Activated CD4-positive, alpha-beta T cell treated with anti-CD3 and anti-CD28 coated beads, Interleukin-2, amount 10 ng/mL, durations not matched to agents 7 days and 5 days (primary cell): ENCODE measurements at places on chromosomes 4 and X.

- DNase-seq = no peak
Measured at GRCh38 chr4:75544870-75545269, 11.0 kb upstream of the ODAPH start.

DNA sequence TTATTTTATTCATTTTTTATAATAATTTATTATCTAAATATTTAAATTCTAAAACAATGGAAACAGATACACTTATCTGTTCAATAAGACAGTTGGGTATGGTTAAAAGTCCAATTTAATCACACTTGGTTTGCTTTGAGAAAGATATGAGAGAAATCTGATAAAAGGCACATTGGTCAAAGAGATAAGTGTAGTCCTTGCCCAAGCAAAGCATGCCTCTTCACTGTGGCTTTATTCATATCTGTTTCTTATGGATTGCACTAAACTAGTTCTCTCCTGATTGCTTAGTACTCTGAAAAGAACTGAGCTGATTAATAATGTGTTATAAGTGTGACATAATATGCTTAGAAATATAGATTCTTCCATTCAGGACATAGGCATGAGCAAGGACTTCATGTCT, 39.8 kb downstream of the CXCL1 start:
- DNase-seq = no peak

DNA sequence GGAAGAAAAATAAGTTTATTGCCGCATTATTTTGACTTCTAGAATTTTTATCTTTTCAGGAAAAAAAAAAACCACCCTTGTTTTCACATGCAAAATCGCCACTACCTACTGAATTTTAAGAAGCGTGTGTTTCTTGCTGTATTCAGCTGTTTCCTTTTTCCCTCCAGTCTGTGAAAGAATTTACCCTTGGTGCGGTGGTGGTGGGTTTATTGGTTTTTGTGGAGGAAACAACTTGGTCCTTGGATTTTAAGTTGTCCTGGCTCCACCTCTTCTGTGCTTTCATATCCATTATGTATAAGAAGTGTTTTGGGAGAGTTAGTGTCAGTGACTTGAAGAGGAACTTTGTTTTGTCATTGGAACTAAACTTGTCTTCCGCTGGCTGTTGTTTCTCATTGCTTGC, 8.1 kb downstream of the RAPGEF2 start:
- no peak for DNase-seq

GRCh38 chr4:4603592-4603991, 61.7 kb upstream of the STX18 start:
- DNase-seq = no peak

GRCh38 chr4:155742310-155743015, 16.4 kb upstream of the GUCY1B1 start:
- no peak for DNase-seq

DNA sequence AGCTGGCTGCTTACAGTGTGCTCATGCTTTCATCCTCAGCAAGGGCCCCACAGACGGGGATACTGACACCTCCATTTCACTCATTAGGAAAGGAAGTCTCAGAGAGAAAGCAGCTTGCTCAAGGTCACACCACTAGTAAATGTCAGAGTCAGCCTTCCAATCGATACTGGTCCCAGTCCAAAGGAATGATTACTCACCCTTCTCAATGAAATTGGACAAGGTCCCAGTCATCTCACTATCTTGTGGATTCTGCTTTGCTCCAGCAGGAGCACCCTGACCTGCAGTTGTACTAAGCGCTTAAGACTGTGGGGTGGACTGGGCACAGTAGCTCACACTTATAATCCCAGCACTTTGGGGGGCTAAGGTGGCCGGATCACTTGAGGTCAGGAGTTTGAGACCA, 132.2 kb upstream of the SLC34A2 start:
- DNase-seq = no peak

- no peak for DNase-seq
Measured at GRCh38 chrX:38293741-38294140, 33.6 kb downstream of the RPGR start.

DNA sequence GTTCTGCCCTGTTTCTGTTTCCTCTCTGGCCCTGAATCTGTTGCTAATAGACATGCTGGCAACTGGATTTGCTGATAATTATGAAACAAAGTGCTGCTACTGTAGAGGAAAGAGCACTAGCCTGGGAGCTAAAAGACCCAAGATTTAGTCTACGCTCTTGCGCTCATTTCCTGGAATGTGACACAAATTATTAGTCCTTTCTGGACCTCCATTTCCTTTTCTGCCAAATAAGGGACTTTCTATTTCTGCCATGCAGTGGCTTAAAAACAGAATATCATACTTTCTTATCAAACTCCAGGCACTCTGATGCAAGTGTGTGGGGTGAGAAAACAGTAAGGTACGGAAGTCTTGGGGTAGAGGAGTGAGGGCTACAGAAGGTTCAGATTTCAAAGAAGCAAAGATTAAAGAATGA, 48.3 kb upstream of the GPR174 start:
- no peak for DNase-seq

DNA sequence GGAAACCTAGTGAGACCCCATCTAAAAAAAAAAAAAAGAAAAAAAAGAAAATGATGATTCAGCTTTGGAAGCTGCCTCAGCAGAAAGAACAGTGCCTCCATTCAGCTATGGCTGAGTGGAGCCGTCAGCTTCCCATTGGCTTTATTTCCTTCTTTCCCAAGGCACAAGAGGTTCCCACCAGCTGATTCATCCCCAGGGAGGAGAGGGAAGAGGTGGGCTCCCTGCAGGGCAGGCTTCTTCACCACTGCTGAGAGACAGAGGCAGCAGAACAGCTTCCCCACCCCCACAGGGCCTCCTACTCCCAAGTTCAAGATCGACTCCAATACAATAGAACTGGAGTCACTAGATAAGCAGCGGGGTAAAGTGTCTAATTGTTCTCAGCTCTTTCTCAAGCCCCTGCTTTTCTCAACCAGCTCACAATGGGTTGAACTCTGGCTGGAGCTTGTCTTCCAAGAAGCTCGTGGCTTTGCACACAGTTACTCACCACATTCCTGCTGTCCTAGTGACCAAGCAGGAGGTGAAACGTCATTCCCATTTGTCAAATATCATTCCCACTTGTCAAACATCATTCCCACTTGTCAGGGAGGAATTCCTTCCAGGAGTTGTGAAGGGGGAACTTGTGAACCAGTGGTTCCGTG, 47.8 kb downstream of the FHDC1 start:
- no peak for DNase-seq

DNA sequence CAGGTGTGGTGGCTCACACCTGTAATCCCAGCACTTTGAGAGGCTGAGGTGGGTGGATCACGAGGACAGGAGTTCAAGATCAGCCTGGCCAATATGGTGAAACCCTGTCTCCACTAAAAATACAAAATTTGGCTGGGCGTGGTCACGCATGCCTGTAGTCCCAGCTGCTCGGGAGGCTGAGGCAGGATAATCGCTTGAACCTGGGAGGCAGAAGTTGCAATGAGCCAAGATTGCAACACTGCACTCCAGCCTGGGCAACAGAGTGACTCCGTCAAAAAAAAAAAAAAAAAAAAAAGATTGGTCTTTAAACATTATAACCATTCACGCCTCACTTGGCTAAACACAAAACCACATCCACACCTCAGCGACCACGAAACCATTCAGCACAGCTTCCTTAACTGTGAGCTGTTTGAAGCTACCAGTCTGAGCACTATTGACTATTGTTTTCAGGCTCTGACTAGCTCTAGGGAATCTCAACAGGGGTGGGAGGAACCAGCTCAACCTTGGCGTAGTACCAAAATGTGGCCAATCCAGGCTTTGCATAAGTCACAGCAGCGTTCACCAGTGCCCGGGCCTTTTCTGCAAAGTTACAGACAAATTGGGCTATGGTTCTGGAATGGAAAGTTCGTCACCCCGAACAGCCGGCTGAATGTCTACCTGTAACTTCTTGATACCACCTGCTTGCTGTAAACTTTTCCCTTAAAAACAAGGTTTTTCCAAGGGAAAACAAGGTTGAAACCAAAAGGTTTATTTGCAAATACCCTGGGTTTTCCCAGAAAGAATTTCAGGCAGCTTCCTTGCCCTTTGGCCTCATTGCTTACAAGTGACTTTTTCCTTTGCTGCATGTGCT, 73.6 kb upstream of the DHX15 start:
- DNase-seq = peak; percentile 35

DNA sequence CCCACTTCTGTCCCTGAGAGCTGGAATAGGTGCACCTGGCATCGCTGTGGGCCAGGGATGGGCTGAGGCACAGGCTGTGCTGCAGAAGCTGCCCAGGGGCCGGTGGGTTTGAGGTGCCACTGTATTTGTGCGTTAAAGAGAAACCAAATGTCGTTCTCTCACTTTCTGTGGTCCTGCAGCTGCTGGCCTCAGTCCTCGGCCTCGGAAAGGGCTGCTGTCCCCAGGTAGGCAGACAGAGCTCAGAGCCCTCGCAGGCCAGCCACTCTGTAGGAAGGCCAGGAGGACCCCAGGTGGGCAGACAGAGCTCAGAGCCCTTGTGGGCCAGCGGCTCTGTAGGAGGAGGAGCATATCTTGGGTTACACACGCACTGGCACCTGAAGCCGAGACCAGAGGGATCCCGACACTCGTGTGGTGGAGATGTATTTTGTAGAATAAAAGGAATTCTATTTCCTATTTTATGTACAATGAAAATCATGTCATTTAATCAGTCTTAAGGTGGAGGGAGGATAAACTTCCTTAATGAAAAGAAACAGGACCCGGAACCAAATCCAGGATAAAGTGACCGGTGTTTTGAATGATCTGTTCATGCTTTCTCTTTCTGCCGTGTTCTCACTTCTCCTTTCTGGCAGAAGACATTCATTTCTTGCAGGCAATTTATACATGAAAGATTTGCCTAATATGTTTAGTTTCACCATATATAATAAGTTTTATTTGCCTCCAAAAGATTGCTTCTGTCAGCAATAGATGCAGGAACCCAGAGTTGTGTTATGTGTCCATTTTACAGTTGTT, 54.4 kb upstream of the HGFAC start:
- no peak for DNase-seq

DNA sequence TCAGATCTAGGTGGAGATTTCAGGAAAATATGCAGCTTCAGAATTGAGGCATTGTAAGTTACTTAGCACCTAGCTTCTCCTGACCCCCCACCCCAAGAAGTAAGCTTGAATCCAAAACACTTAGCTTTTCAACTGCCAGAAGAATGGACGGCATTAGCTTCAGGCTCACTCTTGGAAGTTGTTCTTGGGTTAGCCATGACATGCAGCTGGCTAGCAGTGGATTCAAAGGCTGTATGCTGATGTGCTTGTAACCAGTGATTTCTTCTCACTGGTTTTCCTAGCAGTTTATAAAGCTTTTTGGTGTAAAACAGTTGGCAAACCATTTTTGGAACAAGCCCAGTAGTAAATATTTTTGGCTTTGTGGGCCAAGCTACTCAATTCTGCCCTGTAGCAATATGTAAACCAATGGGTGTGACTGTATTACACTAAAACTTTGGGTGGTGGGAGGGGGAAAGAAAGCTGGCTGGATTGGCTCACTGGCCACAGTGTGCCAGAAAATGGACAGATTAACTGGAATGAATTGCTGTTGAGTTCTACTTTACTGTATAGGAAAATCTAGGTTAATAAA, 85.6 kb downstream of the SHROOM2 start:
- no peak for DNase-seq

- DNase-seq = no peak
Measured at GRCh38 chr4:159552979-159553768, 450.3 kb downstream of the RAPGEF2 start.
